ENCODE measurements at places on chromosomes 4 and X.

- no peak for DNase-seq
These were observed 16.8 kb downstream of the NIPAL1 start for GRCh38 chr4:48033412-48033811.

DNA sequence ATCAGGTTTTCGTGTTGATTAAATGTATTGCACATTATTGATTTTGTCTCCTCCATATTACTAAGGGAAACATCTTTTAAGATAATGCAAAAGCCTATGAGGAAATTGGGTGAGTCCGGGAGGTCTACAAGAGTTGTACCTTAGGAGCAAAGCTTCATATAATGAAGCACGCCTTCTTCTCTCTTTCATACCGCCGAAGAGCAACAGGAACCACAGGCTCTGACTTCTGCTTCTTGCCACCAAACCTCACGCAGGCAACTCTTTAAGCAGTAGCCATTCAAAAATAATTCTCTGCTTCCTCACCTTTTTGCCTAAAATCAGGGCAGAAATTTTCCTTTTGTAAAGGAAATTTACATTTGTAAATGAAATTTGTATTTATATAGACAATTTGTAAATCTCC, 139.6 kb downstream of the SPRY1 start:
- DNase-seq, result no peak

DNA sequence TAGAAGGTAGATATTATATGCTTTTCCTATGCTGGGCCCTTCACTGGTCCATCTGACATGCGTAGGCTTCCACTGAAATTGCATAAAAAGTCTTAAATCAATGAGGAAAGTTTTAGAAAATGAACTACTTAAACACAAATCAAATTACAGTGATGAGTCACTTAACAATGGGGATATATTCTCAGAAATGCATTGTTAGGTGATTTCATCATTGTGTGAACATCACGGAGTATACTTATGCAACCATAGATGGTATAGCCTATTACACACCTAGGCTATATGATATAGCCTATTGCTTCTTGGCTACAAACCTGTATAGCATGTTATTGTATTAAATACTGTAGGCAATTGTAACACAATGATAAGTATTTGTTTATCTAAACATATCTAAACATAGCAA, 10.3 kb downstream of the STAP1 start:
- no peak for DNase-seq

- DNase-seq, result no peak
These were observed 16.5 kb downstream of the SEPTIN11 start for GRCh38 chr4:76965866-76966579.

- DNase-seq, result peak; percentile 45
These were observed 198.0 kb upstream of the LEF1 start for GRCh38 chr4:108366716-108367115.

DNA sequence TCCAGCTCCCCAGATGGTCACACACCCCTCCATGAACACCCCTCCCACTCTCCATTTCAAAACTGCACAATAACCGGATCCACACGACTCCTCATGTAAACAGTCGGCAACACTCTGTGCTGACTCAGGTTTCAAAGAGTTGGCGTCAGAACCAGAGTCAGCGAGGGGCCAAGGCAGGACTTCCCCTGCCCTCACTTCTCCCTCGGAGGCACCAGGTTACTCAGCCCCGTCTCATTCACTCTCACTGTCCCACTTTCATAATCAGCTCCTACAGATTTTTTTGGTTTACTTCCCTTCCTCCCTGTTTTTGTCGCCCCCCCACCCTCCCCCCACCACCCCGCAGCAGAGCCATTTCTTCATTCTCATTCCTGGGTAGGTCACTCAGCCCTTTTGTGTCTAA, 2.7 kb upstream of the TIMP1 start:
- peak; percentile 90 for DNase-seq

DNA sequence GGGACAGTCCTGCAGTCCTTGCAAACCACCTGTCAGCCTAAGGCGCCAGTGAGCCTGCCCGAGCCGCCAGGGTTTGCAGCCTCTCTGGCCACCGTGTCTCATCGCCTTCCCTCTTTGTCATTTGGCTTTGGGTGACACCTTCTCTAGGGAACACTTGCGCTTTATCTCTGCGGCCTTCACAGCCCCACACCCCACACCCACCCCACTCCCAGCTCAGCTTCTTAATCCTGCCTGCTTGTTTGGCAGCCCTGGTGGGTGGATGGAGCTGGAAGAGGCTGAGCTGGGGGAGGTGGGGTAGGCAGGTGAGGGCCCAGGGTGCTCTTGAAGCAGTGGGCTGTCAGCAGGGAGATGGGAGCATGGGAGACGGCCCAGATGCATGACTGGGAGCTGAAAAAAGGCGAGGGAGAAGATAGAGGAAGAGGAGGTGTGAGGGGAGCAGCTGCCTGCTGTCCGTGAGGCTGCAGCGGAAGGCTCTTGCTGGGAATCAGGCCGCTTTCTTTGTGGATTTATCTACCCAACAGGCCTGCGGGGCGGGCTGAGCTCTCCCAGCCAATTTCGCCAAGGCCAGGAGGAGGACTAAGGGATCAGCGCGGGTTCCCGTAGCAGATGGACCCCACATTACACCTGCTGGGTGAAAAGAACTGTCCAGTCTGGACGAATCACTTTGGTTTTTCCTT, 97.5 kb upstream of the STOX2 start:
- DNase-seq, result no peak

DNA sequence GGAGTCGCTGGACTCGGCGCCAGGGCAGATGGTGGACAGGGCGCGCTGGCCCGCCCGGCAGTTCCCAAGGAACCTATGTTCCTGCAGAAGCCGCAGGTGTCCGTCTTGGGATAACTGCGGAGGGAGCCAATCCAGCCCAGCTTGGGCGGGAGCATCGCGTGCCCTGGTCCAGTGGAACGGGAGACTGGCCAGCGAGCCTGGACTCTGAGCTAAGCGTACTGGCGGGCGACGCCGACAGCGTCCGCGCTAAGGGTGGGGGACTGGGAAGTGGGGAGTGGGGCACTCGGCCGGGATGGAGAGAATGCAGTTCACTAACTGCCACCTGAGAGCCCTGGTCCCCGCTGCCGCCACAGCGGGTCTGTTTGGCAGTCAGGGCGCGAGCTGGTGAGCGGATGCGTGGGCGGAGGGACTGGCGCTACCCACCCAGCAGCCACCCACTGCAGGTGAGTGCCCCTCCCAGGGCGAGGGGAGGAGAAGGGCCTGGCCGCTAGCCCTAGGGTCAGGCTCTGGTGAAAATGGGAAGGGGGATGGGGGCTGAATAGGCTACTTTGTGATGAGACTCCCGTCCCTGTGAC, 1.3 kb upstream of the MAMLD1 start:
- no peak for DNase-seq
